Activated T-cell treated with anti-CD3 and anti-CD28 coated beads for 4 hours (primary cell): ENCODE measurements at places on chromosomes 11 and 22.

DNA sequence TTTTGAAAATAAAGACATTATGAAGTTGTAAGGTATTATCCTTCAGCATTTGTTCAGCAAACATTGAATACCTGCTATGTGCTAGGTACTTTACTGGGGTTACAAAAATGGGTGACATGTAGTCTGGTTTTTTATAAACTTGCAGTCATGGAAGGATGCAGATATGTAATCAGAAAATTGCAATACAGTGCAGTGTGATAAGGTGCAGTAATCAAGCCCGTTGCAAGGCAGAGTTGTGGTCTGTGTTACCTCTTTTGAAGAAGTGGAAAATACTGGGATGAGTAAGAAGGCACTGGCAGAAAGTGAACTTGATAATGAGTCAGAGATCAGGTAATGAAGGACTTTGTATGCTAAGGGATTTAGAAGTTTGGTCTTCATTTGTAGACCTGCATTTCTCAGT is 8.1 kb downstream of the FBXO7 start:
- DNase-seq, result no peak

DNA sequence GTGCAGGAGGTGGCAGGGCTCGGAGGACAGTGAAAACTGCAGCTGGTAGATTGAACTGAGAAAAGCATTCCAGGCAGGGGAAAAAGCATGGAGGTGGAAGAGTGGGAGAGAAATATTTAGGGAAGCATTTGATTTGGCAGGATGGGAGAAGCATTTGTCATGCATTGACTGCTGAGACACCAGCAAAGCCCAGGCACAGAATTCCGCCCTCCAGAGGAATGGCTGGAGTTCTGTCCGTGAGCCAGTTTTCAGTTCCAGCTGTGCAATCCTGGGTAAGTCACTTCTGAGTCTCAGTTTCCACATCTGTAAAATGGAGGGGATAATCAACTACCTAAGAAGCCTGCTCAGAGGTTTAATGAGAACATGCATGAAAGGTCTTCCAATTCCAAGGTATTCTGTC is 4.3 kb upstream of the TSKU start:
- no peak for DNase-seq

DNA sequence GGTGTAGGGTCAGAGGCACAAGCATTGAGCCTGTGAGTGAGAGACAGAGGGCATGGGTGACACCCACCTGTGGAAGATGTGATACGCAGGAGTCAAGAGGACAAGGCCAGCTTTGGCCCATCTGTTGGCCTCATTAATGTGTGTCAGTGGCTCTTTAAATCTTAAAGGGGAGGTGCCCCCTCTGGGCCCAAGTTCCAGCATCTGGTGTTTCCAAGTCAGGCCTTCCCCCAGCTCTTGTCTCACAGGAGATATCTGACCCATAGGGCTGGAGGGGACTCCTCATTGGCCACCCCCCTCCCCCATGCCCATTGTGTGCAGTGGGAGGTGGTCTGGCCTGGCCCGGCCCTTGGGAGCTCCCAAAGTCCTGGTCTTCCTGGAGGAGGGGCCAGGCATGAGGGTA is 8.9 kb downstream of the KCNK7 start:
- no peak for DNase-seq

- no peak for DNase-seq
Observed at GRCh38 chr11:46711303-46711702, 7.7 kb upstream of the F2 start.

DNA sequence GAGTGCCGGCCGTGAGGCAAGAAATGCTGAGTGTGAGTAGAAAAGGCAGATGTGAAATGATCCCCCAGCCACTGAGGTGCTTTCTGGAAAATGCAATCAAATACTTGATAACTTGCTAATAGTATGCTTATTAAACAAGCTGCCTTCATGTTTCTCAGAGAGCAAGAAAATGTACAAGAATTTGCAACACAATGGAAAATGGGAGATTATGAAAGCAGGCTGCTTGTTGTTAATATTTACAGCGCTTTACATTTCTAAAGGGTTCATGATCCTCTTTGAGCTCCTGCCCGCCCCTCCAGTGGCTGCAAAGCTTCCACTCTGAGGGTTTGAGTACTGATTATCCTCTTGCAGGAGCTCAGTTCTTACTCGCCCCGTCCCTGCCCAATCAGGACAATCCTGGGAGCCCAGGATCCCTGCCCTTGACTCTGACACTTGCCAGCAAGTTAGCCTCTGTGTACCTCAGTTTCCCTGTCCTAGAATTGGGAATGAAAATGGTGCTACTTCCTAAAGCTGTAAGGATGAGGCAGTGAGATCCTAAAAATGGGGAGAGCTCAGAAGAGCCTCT is 645.1 kb downstream of the TBC1D22A start:
- no peak for DNase-seq

DNA sequence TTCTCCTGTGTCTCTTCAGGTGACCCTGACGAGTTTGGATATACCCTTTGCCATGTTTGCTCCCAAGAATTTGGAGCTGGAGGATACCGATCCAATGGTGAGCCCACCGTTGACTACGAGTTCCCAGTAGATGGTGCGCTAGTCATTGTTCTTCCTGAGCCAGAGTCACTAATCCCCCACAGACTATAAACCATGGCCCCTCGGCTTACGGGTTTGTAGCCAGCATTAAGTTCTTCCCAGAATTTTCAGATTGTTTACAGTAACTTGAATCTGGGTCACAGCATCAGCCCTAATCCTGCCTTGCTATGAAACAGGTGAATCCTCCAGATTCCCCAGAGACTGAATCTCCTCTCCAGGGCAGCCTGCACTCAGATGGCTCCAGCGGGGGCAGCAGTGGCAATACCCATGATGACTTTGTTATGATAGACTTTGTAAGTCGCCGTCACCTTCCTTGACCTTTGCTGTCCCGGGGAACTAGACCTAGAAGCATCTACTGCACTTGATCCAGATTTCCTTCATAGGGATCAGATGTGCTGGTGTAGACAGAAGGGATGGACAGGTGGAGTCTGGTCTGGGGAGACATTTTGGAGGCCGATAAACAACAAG is 31.8 kb downstream of the ARHGAP1 start:
- no peak for DNase-seq

GRCh38 chr11:28528217-28528616 is 420.0 kb downstream of the METTL15 start:
- DNase-seq, result no peak

DNA sequence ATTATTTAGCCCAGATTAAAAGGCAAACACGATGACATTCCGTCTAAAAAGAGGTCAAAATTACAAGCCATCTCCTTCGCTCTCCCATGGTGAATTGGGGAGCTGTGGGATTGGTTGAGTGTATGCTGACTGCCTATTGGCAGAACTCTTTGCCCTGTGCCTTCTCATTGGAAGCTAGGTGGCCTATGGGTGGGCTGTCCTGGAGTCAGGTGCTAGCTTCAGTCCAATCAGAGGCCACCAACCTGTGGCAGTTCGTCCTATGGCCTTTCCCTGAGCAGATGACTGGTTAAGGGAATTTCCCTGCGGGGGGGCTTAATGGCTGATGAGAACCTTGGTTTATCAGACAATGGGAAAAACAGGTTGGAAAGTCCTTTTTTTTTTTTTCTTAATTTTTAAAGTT is 3.2 kb upstream of the MTMR3 start:
- no peak for DNase-seq

DNA sequence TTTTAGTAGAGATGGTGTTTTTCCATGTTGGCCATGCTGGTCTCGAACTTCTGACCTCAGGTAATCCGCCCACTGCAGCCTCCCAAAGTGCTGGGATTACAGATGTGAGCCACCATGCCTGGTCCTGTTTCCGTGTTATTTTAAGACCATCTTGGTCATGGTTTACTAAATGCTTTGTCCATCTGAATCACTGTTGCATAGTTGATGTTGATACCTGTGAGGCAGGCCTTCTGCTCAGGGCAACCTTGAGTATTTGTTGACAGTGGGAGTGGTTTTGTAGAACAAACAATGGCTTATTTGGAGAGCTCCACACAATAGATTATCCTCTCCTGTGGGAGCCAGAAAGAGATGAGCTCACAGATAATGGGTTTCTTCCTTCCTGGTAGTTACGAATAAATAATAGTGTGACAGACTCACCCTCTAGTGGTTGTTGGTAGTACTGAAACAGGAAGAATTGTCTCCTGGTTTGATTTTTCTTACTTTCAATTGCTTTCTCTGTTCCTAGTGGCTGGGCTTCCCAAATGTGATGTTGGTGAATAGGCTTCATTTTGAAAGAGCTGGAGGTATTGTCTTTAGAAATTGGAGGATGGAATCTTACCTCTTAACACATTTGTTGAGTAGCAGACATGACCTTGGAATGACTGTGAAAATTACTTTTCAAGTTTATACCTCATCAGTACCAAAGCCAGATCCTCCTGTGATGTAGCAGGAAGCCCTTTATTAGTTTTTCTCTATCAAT is 39.0 kb downstream of the CTNND1 start:
- DNase-seq, result no peak

- no peak for DNase-seq
Observed at GRCh38 chr11:118401880-118402590, 629 bp downstream of the ATP5MG start.

DNA sequence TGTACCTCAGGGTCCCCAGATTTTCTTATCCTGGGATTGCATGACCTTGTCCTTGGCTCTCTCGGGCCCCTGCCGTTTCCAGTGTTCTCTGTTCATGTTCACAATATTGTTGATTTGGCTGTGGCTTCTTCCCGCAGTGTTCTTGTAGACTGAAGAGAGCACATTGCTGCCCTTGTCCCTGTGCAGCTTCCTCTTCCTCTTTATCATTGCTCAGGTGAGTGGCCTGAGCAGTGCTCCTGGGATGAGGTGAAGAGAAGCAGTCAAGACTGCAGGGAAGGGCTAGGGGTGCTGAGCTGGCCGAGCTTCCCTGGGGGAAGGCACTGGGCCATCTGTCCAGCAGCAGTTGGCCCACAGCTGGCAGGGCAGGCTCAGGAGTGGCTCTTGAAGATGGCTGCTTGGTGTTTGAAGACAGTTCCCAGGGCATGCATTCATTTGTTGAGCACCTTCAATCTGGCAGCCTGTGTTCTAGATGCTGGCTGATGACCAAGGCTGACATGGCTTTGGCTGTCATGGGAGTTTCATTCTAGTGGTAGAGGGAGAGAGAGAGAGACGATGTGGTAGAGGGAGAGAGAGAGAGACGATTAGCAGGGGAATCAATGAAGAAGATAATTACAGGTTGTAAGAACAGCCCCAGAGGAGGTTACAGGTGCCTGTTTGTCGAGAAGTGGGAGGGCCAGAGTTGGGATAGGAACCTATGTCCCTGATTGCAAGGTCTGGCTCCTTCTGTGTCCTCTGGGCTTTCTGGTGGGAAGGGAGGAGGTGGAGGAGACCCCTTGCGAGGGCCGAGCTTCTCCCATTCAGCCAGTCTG is 17.4 kb downstream of the BMAL1 start:
- no peak for DNase-seq

GRCh38 chr11:134634897-134635831 is 223.1 kb upstream of the B3GAT1 start:
- DNase-seq, result no peak

GRCh38 chr22:46073683-46074504 is 76.4 kb upstream of the PPARA start:
- DNase-seq, result no peak

DNA sequence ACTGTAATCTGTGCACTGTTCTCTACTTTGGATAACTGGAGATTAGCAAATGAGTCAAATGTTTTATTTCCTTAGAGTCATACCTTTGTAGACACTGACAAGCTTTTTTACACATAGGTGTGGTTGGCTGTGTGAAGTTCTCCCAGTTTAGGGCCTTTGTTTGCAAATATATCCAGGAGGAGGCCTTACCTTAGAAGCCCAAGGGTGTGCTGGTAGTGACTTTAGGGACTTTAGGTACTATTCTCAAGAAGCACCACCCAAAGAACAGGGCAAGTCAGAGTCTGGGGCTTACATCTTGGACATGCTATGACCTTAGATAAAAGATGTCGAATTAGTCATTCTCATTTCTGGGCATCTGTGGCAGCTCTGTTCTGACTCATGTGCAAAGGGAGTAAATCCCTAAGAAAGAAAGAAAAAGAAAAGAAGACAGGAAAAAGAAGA is 4.8 kb upstream of the FAR1 start:
- no peak for DNase-seq

- DNase-seq, result no peak
Observed at GRCh38 chr11:68632802-68633201, 51.5 kb upstream of the GAL start.

DNA sequence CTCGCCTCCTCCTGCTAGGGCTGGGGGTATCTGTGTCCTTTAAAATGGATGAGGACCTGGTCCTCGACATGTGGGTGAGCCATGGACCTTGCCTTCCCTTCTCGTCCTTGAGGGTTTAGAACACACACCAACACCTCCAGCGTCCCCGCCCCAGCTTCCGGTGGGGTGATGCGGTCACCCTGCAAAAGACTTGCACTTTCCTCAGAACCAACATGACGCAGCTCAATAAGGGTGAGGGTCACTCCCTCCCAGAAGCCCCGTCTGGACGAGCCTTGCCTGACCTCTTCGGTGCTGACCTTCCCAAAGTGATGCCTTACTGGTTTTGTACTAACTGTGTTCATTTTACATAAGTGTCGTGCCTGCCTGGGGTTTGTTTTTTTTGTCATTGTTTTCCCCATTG is 41.0 kb downstream of the DBX1 start:
- DNase-seq, result no peak

- DNase-seq, result no peak
Observed at GRCh38 chr11:128653801-128654231, 40.1 kb upstream of the FLI1 start.

GRCh38 chr11:20087118-20087521 is 73.2 kb downstream of the DBX1 start:
- no peak for DNase-seq

- DNase-seq, result no peak
Observed at GRCh38 chr11:71999362-71999761, 653 bp downstream of the IL18BP start.

- no peak for DNase-seq
Observed at GRCh38 chr11:120132645-120133185, 5.2 kb downstream of the TRIM29 start.

DNA sequence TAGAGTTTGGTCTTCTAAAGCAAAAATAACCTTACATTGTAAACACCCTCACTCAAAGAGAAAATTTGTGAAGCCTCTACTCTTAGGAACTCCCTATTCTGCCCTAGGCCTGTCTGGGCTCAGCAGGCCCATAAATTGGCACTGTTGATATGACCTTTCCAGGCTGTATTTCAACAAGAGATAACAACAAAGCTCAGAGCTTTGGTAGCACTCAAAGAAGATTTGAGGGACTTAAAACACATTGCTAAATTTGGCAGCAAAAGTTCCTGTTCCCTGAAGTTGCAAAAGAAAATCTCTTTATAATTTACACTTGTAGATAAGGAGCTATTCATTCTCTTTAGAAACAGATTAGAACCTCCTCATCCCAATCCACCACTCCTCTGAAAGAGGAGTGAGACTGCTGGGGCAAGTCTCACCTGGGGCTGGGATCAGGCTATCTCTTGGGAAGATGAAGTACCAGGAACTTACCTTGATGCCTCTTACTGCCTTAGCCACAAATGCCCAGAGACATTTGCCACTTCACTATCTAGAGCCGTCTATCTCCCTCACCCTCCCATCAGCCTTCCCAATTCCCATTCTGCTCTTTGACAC is 110.4 kb upstream of the AKIP1 start:
- no peak for DNase-seq

GRCh38 chr22:40547729-40548143 is 88.8 kb downstream of the MRTFA start:
- DNase-seq, result no peak

GRCh38 chr11:64856382-64857227 is 12.2 kb upstream of the CDC42BPG start:
- DNase-seq, result no peak
